ENCODE measurements at places on chromosomes 1 and 21.

GRCh38 chr1:165857046-165857801, 29.8 kb downstream of the UCK2 start:
- no peak for DNase-seq

DNA sequence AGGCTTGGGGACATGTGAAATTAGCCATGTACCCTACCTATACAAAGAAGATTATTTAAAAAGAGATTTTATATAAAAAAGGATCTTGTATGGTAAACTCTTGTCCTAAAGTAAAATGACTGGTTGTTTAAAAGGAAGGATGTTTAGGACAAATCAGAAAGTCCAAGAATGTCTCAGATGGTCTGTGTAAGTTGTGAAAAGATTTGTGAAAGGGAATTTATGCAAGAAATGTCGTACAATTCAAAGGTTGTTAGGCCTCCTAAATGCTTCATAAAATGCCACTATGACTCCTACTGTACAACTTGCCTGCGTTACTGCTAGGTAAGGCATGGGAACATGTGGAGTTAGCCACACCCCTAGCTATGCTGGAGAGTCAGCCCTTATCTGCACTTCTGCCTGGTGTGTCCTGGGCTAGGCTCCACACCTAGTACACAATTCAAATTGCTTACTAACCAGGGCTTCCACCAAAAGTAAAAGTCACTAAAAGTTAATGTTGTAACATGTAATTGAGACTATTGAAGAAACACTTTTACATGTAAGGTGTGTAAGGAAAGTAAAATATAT, 19.7 kb downstream of the PRDX6 start:
- DNase-seq: no peak

GRCh38 chr1:15066191-15066590, 87.4 kb upstream of the TMEM51 start:
- DNase-seq: no peak

GRCh38 chr21:15028186-15028585, 36.6 kb downstream of the NRIP1 start:
- DNase-seq: no peak

DNA sequence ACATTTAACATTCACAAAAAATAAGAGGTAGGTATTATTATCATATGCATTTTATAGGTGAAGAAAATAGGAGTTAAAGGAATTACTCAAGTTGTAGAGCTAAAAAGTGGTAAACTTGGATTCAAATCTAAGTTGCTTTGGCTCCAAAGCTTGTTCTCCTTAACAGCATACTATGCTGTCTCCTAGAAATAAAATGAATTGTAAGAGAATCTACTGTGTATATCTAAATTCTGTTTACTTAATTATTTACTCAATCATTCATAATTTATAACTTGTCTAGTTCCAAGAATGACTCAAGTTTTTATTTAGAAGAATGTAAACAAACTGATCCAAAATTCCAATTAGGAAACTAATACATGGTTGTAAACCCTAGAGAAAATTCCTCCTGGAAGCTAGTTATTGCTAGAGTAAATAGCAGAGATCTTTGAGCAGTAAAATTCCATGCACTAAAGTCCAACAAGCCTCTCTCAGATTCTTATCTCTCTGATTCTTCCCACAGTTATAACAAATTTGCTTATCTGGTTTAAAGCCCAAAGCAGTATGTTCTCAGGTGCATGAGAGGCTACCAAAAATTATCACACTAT, 132.5 kb upstream of the DPT start:
- no peak for DNase-seq

- peak; percentile 51 for DNase-seq
These were observed 40.3 kb downstream of the URB1 start for GRCh38 chr21:32352526-32352925.

- no peak for DNase-seq
These were observed 12.8 kb upstream of the XCL2 start for GRCh38 chr1:168556647-168557046.

- DNase-seq: no peak
These were observed 30.3 kb upstream of the XPR1 start for GRCh38 chr1:180601512-180601911.

GRCh38 chr1:12098786-12099185, 35.7 kb downstream of the TNFRSF8 start:
- no peak for DNase-seq

GRCh38 chr1:34744851-34745250, 10.0 kb upstream of the GJB5 start:
- DNase-seq: no peak

DNA sequence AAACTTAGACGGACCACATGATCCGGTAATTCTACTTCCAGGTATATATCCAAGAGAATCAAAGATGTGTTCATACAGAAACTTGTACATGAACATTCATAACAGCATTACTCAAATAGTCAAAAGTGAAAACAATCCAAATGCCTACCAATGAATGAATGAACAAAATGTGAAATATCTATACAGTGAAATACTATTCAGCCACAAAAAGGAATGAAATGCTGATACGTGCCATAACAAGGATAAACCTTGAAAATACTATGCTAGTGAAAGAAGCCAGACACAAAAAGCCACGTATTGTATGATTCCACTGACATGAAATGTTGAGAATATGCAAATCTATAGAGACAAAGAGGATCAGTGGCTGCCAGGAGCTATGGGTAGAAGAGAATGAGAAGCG, 18.3 kb downstream of the TARBP1 start:
- no peak for DNase-seq

GRCh38 chr1:50502147-50502546, 78.9 kb upstream of the DMRTA2 start:
- no peak for DNase-seq

DNA sequence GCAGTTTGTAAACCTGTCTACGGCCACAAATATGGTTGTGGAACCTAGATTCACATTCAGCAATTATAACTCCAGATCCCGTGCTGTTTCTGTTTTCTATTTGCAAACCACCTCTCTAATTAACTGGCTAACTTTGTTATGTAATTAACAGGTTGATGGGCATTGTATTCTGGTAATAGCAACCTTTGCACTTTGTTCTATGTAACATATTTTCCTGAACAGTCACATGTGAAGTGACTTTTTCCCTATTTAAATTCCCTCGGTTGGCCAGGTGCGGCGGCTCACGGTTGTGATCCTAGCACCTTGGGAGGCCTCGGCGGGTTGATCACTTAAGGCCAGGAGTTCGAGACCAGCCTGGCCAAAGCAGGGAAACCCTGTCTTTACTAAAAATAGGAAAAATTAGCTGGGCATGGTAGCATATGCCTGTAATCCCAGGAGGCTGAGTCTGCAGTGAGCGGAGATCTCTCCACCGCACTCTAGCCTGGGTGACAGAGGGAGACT, 1.4 kb downstream of the ACADM start:
- DNase-seq: peak; percentile 16

DNA sequence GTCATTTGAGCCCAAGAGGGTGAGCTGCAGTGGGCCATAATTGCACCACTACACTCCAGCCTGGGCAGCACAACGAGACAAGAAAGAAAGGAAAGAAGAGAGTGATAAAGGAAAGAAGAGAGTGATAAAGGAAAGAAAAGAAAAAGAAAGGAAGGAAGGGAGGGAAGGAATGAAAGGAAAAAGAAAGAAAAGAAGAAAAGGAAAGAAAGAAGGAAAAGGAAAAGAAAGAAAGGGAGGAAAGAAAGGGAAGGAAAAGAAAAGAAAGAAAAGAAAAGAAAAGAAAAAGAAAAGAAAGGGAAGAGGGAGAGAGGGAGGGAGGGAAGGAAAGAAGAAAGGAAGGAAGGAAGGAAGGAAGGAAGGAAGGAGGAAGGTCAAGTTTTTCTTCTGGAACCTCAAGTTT, 17.5 kb downstream of the TRIT1 start:
- no peak for DNase-seq

DNA sequence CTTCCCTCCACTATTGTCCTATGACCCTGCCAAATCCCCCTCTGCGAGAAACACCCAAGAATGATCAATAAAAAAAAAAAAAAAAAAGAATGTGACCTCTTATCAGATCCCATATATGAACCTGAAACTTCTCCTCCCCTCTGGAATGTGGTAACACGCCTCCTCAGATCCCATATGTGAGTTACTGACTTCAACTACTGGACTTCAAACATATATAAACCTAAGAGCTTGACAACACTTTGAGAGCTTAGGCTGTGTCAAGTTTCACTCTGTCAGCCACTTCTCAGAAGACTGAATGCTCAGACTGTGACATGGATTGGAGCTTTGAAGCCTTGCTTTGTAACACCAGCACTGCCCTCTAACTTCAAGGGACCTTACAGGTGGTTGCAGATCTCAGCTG, 148.4 kb downstream of the COP1 start:
- DNase-seq: peak; percentile 6

All from retina (tissue), 1 donor.